Activated CD4-positive, alpha-beta T cell treated with anti-CD3 and anti-CD28 coated beads, Interleukin-2, Interleukin-6, amounts not matched to agents 100 ng/mL and 50 ng/mL, durations not matched to agents 16 hours and 8 hours (primary cell): ENCODE measurements at places on chromosomes 5 and 9.

GRCh38 chr5:35762368-35762767 is 94.3 kb upstream of the IL7R start:
- no peak for DNase-seq

GRCh38 chr5:93589152-93589828 is 6.3 kb downstream of the NR2F1 start:
- no peak for DNase-seq

- DNase-seq, result no peak
Observed at GRCh38 chr9:117305454-117305853, 109.4 kb downstream of the ASTN2 start.

- no peak for DNase-seq
Observed at GRCh38 chr5:154359221-154359573, 86.6 kb upstream of the SAP30L start.

DNA sequence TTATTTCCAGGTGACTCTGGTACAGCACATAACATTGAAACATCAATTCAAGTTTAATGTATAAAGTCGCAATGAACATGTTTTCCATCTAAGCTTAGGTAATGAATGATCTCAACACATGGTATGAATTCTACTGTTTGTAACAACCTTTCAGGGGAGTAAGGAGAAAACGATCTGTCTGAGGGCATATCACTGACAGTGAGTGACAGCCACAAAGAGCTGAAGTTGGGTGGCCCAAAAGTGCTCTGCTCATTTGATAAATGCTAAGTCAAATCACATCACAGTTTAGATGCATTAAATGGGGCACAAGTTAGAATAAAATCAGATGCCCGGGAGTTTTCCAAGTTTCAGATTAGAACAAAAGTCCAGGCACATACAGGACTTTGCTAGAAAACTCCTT is 1.2 kb downstream of the FANCC start:
- DNase-seq, result no peak

GRCh38 chr9:26561928-26562327 is 330.7 kb downstream of the CAAP1 start:
- no peak for DNase-seq

DNA sequence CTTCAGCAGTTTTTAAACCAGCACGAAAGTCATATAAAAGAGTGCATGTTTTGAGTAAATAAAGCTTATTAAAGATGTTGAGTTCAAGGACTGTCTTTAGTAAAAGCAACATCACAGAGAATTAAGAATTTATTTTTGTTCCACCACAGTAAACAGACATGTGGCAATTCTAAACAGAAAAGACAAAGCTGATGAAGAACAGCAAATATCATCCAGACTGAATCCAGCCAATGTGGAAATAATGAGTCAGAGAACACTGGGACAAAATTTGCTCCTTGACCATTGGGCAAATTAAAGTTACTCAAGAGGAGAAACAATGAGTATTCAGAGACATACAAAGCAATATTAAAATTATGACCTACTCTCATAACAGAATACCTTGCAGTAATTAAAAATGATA is 28.8 kb downstream of the OR2K2 start:
- no peak for DNase-seq

- no peak for DNase-seq
Observed at GRCh38 chr5:122753500-122753899, 21.4 kb upstream of the SNX2 start.

DNA sequence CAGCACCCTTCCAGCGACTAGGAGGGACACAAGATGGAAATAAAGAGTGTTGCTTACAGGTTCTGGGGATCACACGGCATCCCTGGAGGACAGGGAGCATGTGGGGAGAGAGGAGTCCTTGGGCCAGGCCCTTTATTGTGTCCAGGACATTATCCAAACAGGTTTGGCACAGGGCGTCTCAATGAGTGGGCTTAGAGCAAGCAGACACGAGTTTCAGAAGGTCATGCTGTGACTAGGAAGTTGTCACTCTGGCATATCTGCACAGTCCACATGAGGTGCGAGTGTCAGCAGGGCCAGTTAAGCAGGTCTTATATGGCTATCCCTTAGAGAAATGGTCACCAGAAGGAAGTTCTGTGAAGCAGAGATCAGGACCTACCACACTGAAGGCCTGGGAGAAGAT is 174.5 kb upstream of the OTULINL start:
- no peak for DNase-seq
